IPS DF 19.7 (cell line): ENCODE measurements at places on chromosomes 2 and 18.

DNA sequence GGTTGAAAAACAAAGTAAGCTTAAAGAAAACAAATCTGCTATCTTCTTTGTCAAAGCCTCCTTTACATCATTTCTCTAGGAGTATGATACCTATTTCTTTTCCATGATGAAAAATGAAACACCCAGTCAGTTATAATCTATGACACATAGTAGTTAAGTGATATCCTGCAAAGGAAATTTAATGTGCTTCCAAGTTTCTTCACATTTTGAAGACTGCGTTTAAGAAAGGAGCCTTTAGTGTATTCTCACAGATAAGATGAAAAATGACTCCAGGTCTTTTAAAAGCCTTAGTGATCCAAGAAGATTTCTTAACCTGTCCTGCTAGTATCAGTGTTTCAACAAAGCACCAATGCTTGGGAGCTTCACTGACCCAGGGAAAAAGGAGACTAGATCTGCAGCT is 356.7 kb downstream of the CCDC85A start:
- DNase-seq, result no peak

DNA sequence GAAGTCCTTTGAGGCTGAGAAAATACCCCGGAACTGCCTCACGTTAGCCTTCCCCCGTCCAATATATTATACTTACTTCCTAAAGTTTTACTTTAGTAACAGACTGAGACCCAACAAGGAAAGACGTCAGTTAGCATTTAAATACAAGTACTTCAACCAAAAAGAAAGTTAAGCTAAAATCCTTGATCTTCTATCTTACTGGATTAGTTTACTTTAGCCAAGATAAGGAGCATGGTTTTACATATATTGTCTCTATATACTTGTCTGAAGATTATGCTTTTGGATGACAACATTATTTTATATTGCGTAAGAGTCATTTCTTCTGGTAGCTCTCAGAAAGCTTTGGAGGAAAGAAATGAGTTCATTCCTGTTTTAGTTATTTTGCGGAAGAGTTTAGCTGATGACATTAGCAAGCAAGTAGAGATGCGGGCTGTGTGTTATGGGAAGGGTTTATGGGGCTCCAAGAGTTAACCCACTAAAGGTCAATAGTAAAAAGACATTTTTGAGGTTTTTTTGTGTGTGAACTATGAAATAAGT is 532.9 kb downstream of the ZNF516 start:
- no peak for DNase-seq

GRCh38 chr18:9574473-9575115 is 39.8 kb downstream of the PPP4R1 start:
- peak; percentile 9 for DNase-seq

DNA sequence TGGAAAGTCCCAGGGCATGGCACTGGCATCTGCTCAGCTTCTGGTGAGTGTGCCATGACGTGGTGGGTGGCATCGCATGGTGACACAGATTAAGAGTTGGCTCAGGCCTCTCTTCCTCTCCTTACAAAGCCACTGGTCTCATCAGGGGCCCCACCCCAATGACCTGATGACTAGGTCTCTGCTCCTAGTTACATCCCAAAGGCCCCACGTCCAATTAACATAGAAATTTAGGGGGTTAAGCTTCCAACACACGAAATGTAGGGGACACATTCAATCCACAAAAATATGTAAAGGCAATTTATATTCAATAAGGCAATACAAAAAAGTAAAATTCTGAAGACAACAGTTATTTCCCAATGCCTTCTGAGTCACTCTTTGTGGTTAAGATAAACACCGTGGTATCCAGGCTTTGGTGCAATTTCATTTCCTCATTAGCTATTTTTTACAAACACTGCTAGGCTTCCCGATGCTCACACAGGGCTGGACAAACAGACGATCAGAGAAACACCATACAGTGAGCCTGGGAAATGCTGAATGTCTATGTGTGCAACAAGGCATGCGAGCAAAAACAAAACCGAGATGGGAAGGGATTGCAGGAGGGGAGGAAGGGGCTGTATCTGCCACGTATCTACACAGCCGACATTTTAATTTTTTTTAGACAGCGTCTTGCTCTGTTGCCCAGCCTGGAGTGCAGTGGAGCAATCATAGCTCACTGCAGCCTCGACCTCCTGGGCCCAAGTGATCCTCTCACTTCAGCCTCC is 67.2 kb downstream of the MBP start:
- DNase-seq, result no peak

GRCh38 chr18:29160170-29160569 is 983.2 kb upstream of the CDH2 start:
- no peak for DNase-seq

- DNase-seq, result no peak
Observed at GRCh38 chr2:104944495-104944894, 90.6 kb downstream of the POU3F3 start.

DNA sequence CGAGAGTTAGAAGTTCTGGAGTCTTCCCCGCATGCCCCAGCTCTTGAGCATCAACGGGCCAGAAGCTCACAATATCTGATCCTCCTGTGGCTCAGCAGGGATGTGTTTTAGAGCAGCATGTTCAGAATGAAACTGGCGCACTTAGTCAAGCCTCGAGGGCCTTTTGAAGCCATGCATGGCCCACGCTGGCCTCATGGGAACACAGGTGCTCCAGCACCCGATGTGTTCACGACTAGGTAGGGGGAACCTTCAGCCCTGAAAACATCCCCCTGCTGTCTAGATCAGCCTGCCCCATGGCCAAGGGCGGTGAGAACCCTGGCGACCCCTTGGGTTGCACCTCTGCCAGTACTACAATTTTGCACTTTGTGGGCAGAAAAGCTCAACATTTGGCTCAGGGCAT is 32.8 kb downstream of the MSH6 start:
- DNase-seq, result no peak
